ENCODE measurements at places on chromosomes 12 and 14.

- no peak for DNase-seq
These were observed 32.8 kb downstream of the FMNL3 start for GRCh38 chr12:49674318-49674981.

DNA sequence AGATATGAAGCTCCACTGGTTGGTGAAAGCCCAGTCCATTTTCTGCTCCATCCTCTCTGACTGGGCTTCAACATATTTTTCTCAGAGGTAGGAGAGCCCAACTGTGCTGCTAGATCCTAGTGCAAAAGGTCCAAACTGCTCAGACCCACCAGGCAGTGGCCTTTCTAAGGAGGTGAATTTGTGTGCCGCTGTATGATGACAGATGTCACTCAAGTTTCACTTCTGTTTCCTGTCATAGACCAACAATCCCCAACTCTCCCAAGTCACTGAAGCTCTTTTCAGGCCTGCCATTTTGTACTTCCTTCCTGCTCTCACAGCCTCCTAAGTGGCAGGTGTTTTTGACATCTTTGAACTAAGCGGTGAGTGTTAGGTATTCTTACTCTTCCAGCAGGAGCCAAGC lies 16.4 kb upstream of the RNASE4 start:
- DNase-seq: no peak

DNA sequence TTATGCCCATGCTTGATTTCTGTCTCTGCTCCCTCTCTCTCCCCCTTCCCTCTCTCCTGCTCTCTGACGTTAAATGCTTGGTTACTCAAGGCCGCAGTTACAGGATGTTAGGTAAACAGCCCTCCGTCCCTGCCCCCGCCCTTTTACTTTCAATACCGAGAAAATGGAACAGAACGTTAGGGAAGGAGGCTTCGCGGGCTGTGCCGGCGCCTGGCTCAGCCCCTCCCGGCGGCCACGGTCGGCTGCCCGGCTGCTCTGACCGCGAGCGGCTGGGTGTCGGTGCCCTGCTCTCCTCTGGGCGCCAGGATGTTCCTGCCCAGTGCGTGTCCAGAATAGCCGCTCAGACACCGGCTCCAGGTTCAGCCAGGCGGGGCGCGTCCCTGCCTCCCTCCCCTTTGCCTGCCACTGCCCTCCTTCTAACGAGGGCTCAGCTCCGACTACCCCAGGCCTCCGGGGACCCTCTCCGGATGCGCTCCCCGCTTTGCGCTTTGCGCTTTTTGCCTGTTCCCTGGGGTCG lies 166.1 kb downstream of the ADCK1 start:
- no peak for DNase-seq

GRCh38 chr12:69836015-69836414 lies 11.0 kb downstream of the MYRFL start:
- DNase-seq: no peak

DNA sequence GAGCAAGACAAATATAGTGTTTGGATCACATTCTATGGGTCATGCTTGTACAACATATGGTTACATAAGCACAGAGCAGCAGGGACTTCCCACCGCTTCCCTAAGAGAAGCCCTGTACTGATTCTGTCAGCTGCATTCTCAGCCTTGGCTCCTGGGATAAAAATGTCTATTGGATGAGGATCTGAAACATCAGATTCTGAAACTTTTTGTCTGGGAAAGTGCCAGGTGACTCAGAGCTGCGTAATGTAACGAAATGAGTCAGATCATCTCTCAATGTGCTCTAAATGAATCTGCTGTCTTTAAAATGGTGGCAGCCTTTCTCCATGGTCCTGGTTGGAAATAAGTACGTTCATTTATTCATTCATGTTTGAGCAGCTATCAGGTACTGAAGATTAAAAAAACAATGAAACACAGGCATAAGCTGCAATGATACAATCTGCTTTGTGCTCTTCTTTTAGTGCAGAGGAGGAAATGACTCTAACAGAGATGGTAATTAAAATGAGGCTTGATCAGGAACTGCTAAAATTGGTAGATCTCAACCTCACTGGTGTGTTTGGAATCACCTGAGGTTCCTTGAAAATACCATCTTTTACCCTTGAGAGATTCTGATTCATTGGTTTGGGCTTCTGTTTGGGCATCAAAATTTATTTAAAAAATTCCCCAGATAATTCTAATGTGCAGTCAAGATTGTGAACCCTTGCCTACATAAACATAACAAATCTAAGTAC lies 99.1 kb upstream of the NAP1L1 start:
- peak; percentile 42 for DNase-seq

DNA sequence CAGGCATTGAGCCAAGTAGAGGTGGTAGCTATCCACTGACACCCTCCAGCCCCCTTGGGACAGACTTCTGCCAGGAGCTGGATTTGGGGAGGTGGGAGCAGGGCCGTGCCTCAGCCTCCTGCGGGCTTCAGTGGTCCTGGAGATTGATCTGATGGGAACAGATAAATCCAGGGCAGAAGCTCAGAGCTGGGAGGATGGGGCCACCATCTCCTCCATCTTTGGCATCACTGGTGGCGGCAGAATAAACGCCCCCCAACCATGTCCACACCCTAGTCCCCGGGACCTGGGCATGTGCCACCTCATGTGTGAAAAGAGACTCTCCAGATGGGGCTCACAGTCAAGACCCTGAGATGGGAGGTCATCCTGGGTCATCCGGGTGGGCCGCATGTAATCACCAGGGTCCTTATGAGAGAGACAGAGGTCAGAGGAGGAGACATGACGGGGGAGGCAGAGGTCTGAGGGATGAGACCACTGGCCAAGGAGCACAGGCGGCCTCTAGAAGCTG lies 209.6 kb upstream of the RTL1 start:
- DNase-seq: no peak

DNA sequence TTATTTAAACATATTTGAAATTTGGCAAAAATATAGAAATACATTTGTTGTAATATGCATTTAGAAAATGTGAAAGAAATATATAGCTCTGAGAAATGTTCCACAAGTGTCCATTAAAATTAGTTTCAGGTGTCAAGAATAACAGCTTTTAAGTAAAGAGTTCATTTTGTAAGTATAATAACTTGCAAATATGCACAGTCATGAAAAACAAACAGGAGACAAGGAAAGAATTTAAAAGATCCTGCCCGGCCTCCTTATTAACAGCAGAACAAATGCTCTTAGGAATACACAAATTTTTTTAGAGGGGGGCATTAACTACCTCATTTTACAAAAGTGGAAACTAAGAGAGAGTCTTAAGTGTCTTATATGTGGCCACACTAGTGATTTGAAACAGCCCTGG lies 77.7 kb upstream of the DBX2 start:
- DNase-seq: no peak

DNA sequence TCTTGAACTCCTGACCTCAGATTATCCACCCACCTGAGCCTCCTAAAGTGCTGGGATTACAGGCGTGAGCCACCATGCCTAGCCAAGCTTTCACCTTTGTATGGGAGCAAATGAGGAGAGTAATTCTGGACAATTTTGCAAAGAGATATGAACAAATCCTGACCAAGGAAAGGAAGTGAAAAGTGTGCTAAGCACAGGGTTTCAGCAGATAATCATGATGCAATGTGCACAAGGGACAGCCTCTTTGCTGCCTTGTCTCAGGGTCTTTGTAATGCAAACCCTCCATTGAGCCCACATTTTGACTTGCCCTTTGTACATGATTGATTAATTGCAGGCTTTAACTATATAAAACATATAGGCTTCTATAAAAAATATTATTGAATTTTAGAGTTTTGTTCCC lies 9.2 kb upstream of the PYGL start:
- no peak for DNase-seq
